Stimulated activated CD4-positive, alpha-beta T cell treated with anti-CD3 and anti-CD28 coated beads, Interleukin-1b, Interleukin-23, amount 100 ng/mL, for 4 hours (primary cell): ENCODE measurements at places on chromosomes 1 and 21.

DNA sequence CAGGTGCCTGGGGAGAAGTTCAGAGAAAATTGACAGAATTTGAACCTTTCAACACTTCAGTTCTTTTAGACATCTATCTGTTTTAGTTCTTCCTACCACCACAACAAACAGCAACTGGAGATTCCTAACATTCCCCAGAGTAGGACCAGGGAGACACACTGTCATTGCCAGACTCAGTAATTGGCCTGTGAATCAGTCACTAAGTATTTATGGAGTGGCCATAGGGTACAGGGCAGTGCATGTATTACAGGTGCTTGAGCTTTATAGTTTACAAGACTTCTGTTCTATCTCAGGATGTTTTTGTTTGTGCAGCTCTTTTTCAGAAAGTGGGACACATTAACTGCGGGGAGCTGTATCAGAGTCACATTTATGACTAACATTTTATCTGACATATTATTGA lies 1.7 kb downstream of the CDC14A start:
- no peak for DNase-seq

DNA sequence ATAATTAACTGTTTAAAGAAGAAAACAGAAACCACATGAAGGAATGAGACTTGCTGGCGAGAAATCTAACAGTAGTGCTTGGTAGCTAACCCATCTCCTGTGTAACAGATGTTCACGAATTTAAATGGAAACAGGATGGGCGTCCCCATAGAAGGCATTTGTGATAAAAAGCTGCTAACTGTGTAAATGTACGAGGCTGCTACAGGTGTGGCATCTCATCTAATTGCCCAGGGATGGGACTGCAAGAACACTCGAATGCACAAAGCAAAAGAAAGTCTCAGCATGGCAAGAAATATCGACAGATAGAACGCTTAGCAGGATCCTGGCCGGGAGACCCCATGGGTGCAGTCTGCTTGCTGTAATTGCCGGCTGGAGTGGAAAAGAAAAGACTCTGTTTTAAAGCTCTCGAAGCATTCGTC lies 112.7 kb downstream of the RUNX1 start:
- DNase-seq, result no peak

DNA sequence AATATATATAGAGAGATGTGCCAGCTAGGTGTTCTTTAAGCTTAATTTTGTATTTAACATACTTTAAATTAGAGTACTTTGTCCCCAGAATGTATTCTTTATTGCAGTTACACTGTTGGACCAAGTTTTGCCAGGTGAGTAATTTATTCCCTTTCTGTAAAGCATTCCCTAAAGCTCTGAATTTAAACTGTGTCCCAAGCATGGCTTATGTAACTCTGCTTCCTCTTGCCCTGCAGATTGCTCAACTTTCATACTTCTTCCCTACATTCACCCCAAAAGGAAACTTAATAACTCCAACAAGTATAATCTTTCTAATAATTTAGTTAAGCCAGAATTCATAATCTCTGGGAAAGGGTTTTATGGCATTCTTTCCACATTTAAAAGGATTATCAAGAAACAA lies 5.6 kb downstream of the LYPLAL1 start:
- DNase-seq, result no peak

GRCh38 chr21:16767201-16767600 lies 745.6 kb upstream of the CXADR start:
- DNase-seq, result no peak

DNA sequence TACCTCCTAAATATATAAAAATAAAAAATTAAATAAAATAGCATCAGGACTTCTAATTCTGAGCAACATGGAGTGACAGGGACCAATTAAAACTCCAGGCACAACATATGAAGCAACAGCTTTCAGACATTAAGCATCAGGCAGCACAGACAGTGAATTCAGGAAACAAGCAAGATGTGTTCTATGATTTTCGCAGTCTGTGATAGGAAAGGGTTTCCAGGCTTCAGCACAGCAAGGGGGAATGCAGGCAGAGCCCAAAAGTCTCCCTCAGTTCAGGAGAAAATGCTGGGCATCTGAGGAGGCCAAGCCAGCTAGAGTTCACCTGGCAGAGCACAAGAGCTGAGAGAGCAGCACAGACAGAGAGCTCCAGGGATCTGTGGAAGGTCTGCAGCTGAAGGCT lies 22.2 kb upstream of the CTTNBP2NL start:
- no peak for DNase-seq

DNA sequence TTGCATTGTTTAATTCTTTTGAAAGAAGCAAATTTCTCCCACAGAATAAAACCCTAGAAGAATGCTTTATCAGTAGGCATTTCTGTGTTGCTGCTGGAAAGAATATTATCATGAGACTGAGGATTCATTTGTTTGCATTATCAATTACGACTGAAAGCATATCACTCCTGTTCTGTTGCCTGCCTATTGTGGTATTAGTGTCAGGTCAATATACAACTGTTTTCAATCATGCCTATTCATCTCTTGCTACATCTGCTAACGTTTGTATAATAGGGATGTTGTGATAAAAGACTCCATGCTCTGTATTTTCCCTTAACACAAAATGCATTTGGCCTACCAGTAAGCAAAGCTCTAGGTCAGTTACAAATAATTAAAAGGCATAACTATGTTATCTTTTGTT lies 221.5 kb downstream of the PTPRC start:
- no peak for DNase-seq

DNA sequence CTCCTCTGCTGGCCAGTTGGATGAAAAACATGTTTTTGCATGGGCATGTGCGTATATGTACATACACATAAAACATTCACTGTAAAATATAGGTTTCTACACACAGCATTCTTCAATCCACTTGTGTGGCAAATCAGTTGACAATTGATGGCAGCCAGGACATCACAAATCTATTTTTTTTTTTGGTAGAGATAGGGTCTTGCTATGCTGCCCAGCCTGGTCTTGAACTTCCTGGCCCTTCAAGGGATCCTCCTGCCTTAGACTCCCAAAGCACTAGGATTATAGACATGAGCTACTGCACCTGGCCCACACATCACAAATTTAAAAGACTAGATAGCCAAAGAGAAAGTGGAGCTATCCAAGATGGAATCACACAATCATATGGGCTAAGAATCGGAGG lies 39.6 kb downstream of the ARHGEF11 start:
- DNase-seq, result no peak

DNA sequence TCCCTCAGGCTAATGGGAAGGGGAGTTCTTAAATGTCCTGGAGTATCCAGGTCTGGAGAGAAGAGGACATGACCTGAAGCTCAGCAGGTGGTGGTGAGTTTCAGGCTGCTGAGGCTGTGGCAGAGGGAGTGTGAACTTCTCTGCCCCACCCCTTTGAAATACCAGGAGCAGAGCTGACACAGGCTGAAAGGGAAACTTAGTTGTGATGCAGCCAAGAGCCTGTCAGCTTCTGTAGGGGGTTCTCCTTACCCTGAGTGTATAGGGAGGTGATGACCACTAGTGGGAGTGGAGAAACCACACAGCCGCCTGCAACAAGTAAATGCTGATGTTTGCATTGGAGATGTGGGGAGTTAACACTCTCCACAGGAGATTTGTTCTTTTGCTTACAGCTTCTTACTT lies 152.3 kb downstream of the FCRL5 start:
- DNase-seq, result no peak

- DNase-seq, result no peak
These were observed 8.6 kb downstream of the LIX1L start for GRCh38 chr1:145949219-145949618.
